ENCODE measurements at places on chromosomes 1 and 21. TPM values are rescaled to one million over a fixed set of nuclear protein-coding genes. Genes with fewer than 3 reads are reported as not detected.

Gene TMEM39B
- 20.3 TPM for total RNA-seq

Gene PSMG1
- 85.2 TPM for total RNA-seq

DNA sequence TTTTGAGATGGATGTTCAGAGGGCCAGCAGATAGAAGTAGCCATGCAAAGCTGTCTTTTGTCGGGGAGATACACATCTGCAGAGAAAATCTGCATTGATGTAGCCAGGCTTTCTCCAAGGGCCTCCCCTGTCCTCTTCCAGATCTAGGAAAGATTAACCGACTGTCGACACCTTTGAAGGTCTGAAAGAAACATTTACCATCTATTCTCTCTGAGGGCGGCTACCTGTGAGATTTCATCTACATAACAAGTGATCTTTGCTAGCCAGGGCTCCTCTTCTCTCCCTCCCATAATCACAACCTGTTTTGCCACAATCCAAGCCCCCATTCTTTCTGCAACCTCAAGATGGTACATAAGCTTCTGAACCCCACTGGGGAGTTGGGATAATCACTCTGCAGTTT, 193.6 kb downstream of the RGS7 start:
- no peak for DNase-seq

Gene NBPF4
- total RNA-seq: not detected

GRCh38 chr1:152626744-152627143, 3.8 kb upstream of the LCE3A start:
- DNase-seq: no peak

GRCh38 chr1:242754926-242755325, 230.4 kb upstream of the PLD5 start:
- DNase-seq: no peak

Gene CHIT1
- total RNA-seq: 2.2 TPM

- no peak for DNase-seq
Measured at GRCh38 chr1:219113261-219113660, 60.4 kb upstream of the LYPLAL1 start.

Gene CAPN8
- not detected for total RNA-seq

GRCh38 chr1:110584045-110584444, 22.1 kb downstream of the KCNA2 start:
- no peak for DNase-seq

GRCh38 chr1:34163792-34164731, 968 bp downstream of the CSMD2 start:
- DNase-seq: no peak

Gene LCE3A
- total RNA-seq: not detected

DNA sequence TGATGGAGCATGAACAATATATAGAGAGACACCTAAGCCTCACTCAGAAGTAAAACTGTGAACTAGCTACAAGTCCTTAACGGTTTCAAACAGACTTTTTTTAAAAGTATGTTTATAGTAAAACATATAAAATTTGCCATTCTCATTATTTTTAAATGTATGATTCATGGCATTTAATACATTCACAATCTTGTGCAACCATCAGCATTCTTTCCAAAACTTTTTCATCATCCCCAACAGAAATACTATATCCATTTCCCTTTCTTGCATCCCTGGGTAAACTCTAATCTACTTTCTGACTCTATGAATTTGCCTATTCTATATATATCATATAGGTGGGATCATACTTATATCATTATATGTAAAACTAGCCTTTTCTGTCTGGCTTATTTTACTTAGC, 25.5 kb downstream of the EVI5 start:
- no peak for DNase-seq

DNA sequence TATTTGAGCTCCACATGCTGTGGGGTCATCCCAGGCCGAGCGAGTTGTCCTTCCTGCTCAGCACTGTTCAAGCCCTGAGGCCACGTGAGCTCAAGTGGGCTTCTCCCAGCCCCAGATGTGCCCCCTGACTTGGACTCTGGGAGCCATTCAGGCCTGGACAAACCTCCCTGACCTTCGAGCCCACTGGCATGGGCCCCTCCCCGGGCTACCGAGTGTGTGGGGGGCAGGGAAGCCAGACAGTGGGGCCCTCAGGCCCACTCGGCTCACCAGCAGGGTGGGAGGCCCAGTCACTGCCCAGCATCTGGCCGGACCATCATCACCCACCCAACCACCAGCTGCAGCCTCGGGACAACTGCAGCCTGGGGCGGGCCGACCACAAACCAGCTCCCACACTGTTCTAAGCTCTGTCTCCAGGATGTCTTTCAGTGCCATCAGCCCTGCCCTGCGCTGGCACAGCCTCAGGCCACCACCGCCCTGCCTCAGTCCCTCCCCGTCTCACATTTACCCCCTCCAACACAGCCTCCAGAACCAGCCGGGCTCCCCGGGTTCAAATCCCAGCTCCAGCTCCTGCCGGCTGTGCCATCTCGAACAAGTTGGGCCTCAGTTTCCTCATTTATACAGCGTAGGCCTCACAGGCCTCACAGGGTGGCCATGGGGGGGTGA, 20.9 kb upstream of the PLEKHG5 start:
- no peak for DNase-seq

GRCh38 chr1:190754666-190755065, 277.0 kb upstream of the BRINP3 start:
- no peak for DNase-seq

GRCh38 chr1:221356693-221357092, 385.2 kb downstream of the DUSP10 start:
- DNase-seq: no peak

Gene RIPK4
- total RNA-seq: 1.3 TPM

DNA sequence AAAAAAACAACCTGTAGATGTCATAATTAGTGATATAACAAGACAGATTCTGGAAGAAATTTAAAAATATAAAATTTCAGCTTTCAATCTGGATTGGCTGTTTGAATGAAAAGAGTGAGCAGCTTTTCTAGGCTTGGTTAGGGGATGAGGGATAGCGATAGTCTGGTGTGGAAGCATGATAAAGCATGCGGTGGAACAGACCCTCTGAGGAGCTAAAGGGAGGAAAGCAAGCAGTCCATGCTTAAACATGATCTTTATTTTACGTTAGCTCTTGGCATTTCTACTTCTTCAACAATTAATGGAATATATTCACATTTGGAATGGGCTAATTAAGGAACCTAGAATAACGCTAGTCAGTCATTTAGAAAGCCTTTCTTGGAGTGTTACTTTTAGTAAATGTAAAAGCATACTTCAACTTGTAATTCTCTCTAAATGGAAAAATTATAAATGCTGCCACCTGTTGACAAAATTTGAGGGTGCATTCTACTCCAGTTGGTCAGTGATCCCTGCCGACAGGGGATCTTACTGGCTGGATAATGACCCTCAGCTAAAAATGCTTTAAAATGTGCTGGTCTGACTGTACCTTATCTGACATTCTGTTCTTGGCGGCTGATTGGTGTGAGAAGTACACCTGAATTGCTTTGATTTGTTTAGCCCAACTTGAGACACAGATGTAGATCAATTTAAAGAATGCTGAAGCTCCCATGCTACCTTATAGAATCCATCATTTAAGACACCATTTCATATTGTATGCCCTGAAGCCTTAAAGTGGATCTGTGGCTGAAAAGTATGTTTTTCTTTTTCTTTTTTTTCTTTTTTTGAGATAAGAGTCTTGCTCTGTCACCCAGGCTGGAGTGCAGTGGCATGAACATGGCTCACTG, 61.2 kb downstream of the AK4 start:
- DNase-seq: peak; percentile 25

DNA sequence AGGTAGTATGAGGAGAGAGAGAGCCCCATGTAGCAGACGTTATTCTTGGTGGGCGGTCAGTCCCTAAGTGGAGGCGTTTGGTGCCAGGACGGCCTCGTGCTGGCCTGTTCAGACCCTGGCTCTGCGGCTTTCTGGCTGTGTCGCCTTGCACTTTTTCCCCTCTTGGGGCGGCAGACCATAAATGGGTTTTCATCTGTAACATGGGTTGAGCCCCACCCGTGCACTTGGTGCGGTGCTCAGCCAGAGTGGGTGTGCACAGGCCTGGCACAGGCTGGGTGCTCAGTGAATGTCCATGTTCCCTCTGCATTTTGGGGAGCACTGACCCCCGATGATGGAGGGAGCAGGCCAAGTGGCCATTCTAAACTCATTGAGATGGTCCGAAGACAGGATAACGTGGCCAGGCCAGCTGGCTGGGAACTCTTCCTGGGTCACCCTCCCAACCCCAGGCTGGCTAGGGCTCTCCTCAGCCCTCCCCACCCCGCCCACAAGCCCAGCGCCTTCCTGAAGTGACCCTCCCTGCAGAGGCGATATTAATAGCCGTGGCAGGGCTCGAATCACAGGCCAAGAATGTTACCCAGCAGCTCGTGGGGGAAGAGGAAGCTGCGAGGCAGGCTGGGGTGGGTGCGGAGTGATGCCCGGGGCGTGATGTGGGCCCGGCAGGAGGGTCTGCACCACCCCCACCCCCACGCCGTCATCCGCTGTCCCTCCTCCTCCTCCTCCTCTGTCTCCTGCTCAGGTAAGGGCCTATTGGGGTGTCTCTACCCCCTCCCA, 78.5 kb downstream of the ARHGEF10L start:
- no peak for DNase-seq

GRCh38 chr1:19798486-19799229, 1.1 kb downstream of the TMCO4 start:
- DNase-seq: no peak

DNA sequence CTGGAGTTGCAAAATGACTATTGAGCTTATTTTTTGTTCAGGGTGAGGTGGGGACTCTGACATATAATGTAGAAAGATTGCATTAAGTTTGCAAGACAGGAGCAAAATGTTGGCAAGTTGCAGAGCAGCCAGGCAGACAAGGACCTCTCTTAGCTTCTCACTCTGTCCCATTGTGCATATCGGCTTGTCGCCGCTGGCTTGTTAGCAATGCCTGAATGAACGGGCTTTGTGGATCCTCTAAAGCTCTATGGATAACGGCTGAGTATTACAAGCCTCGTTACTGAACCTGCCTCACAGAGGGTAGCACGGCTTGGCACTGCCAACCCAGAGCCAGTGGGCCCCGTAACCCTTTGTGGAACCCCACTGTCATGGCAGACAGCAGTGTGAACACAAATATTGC, 68.4 kb downstream of the TNR start:
- DNase-seq: no peak

Gene DCST1
- total RNA-seq: not detected

DNA sequence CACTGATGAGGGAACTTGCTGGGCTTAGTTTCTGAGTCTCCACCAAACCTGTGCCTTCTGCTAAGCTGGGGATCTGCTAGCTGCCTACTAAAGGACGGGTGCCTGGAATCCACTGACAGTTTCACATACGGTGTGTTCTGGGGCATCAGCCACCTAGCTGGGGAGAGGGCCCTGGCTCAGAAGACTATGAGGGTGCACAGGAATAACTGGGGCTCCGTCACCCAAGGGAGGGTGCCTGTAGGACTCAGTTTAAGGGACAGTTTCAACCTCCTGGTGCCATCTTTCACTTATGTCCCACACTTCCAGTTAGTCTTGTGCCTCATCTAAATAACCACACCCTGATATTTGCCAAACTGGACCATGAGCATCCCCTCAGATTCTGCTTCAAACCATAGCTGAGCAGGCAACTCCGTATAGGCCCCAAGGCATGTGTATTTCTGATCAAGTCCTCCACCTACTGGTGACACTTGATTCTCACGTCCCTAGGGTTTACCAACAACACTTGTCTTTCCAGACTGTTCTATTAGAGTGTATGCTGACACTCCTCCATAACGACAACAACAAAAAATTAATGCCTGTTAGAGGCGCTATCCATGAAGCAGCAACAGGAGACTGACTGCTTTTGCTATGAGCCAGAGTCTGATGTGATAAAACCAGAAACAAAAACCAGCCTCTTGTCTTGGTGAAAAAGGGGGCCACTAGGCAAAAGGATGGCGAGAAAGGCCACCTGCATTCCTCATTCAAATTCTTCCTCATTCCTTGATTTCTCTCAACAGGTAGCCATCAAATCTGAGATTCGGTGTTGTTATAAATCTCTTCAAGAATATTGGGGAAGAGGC, 55.0 kb upstream of the PAXBP1 start:
- no peak for DNase-seq

Data from activated naive CD4-positive, alpha-beta T cell treated with anti-CD3 and anti-CD28 coated beads, Interleukin-2, amount 50 U/mL, for 72 hours (primary cell).